MV-4-11 (cell line): ENCODE measurements at places on chromosomes 16 and 17.
A peak's percentile ranks its signal among the peaks of the same experiment; 100 is the strongest.

- no peak for DNase-seq
Observed at GRCh38 chr16:3938843-3939624, 58.5 kb upstream of the CREBBP start.

DNA sequence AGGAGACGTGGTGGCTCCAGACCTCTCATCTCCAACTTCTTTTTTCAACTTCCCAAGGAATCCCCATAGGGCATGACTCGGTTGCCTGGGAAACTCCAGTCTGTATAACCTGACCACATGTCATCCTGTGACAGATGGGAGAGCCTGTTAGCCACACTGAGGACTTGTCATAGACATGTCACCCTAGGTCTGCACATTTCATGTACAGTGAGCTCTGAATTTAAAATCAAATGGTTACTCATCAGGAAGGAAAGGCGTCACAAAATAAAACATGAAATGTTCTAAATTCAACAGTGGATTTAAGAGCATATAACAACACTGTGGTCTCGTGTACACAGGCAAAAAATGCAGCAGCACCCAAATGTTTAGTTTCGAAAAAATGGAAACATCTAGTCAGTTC is 22.2 kb upstream of the ADAMTS18 start:
- no peak for DNase-seq

DNA sequence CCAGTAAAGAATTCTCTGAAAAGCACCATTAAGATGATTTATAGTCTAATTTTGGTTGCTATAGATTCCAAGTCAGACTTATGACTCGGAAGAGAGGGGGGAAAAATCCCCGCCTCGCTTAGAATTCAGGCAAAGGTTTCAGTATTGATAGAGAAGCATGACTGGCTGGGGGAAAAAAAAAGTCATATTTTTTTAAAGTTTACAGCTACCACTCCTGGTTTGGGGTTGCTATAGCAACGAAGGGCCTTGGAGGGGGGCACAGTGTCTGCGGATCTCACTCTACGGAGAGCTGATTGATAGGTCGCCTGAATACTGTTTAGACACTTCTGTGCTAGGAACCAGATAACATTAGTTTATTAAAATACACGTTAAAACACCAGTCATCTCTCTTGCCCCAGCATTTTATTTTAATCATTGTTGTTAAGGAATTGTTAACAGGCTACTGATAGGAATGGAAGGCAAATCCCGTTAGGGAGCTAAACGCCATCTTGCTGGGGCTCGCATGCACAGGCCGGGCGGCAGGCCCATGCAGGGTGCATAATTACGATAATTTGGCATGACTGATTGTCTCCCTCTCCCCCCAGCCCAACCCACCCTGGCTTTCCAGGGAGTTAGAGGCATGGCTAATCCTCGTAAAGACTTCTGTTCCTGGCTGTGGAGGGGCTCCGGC is 380.0 kb upstream of the XYLT1 start:
- DNase-seq: no peak

- DNase-seq: no peak
Observed at GRCh38 chr17:20172376-20172775, 163.2 kb downstream of the SPECC1 start.

- DNase-seq: no peak
Observed at GRCh38 chr16:57004387-57005250, 15.3 kb downstream of the NLRC5 start.

DNA sequence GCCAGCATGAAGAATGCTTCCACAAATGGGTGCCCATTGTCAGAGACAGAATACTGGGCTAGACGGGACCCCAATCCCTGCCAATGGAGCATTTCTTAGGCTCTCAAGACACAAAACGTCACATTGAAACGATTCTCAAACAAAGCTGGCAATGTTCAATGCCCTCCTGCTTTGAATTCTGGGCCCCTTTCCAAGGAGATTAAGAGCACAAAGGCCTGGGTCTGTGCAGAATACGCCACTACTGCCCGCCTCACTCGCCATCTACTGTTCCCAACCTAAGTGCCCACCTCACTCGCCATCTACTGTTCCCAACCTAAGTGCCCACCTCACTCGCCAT is 9.7 kb downstream of the CFAP20 start:
- no peak for DNase-seq

GRCh38 chr17:29195465-29196081 is 15.4 kb upstream of the MYO18A start:
- DNase-seq: peak; percentile 96

DNA sequence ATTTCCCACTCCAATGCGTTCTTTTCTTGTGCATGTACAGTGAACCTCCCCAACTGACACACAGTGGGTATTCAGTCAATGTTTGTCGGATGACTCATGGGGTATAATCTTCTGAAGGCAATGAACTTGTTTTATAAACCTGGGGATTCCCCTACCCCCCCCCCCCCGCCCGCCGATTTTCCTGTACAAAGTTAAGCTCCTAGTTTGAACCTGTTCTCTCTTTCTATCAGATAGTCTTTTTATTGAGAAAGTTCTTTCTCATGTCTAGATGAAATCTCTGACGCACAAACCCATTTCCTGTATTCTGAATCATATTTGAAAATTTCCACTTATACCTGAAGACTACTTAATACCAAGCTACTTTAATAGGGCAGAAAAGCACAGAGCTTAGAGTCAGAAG is 338.3 kb downstream of the CA10 start:
- no peak for DNase-seq

- no peak for DNase-seq
Observed at GRCh38 chr16:77946823-77947222, 75.5 kb upstream of the CLEC3A start.

DNA sequence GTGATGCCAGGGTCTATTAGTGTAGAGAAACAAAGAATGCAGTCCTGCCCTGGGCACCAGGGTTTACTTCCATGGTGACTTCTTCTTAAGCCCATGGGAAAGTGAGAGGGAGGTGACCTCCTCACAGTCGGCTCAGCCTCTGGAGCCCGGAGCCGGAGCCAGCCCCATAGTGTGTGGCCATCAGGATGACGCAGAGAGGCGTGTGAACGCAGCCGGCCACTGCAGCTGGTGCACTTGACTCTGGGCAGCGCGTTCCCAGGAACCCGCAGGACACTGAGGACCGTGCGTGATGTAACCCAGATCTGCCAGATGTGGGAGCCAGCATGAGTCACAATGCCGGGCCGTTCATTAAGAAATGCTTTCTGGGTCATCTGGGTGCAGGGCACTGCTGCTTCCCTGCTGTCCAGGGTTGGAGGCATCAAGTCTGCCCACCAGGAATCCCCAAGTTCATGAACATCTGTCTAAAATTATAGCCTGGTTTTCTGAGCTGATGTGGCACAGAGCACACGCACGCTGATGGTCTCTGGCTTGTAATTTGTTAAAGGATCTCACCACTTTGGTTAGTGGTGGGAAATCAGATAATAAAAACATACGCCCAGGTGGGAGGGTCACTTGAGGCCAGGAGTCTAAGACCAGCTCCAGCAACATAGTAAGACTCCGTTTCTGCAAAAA is 114.1 kb downstream of the PITPNC1 start:
- DNase-seq: peak; percentile 95

DNA sequence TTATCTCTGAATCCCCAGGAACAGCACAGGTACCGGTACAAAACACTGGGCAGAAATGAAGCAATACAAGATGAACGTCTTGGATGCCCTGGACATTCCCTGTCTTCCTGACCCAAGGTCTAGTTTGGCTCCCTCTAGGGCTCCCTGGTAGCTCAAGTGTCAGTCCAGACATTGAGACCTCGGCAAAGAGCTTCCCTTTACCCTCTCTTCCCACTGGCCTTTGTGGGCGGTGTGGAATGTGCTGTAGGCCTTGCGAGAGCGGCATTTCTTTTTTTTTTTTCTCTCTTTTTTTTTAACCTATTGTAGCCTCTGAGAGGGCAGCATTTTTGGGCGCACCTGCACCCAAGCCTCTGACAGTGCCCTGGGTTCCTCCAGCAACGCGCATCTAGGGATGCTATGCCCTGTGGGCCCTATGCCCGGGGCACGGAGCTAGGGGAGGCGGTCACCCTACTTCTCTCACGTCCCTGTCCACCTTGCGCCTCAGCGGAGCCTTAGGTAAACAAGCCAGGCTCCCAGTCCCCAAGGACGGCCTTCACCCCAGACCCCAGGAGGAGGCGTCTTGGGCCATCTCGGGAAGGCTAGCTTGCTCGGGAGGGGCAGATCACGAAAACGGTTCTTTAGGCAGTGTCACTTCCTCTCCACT is 1.2 kb upstream of the NFATC3 start:
- peak; percentile 65 for DNase-seq

DNA sequence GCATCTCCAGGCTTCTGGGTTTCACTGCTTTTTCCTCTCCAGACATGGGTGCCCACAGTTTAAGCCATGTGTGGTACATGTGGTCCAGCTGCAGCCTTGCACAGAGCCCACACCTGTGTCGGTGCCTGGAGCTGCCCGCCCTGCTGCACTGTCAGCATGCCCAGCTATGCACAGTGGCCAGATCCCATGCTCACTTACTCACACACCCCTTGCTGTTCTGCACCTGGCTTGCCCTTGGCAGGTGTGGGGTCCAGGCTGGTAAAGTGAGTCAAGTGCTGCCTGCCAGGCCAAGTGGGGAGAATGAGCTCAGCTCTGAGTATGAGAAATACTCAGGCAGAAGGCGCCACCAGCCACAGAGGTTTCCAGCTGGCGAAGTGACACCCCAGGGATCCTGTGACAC is 739.9 kb downstream of the CDH11 start:
- DNase-seq: no peak

- peak; percentile 94 for DNase-seq
Observed at GRCh38 chr16:82192665-82193064, 22.6 kb upstream of the MPHOSPH6 start.

GRCh38 chr17:13601776-13602551 is at the start of gene HS3ST3A1:
Gene HS3ST3A1, minus strand, starts transcription at chr17:13601929. Its CDS starts 800 bp downstream, at chr17:13601129.
- DNase-seq: no peak

- no peak for DNase-seq
Observed at GRCh38 chr17:40316571-40317344, 7.8 kb downstream of the RARA start.

- DNase-seq: no peak
Observed at GRCh38 chr17:28258347-28258887, 60.6 kb upstream of the TMEM97 start.

DNA sequence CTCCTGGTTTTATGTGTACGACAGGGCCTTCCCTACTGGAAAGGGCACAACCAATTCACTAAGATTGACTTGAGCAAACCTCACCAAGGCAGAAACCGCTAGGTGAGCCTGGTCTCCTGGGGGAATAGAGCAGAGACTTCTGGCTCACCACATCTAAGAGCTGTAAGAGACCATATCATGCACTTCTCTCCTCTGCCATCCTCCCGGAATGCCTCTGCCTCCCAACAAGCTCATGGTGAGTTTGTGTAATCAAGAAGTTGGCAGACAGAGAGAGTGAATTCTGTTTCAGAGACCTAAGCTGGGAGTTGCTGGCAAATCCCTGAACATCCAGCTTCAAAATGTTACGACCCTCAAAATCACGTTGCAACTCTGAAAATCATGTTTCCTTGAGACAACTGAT is 154.8 kb downstream of the SLC39A11 start:
- no peak for DNase-seq

DNA sequence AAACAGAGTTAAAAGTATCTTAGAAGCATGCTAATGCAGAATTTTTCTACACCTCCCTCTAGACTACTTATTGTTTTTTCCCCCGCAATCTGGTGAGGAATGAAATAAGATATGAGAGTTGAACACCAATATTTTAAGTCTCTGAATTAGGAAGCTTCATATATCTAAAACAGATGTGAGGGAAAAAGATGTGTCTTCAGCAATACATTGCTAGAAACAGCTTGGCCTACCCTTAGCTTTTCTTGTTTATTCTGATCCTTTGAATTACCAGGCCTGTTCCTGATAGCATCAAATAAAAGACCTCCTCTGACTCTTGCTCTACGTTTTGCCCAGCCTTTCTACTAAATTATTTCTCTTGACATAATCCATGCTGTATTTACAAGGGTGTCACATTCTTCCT is 221.8 kb downstream of the CDH11 start:
- DNase-seq: no peak
